Activated CD4-positive, CD25-positive, alpha-beta regulatory T cell treated with anti-CD3 and anti-CD28 coated beads, Interleukin-2, amount 50 U/mL, for 24 hours (primary cell): ENCODE measurements at places on chromosomes 2 and 18.
A peak's percentile ranks its signal among the peaks of the same experiment; 100 is the strongest.

GRCh38 chr18:36821681-36822080 is 7.1 kb downstream of the TPGS2 start:
- no peak for ATAC-seq

- ATAC-seq, result no peak
These were observed 239.9 kb downstream of the PAX3 start for GRCh38 chr2:222058819-222059445.

- peak; percentile 94 for ATAC-seq
These were observed 9.3 kb downstream of the GPN1 start for GRCh38 chr2:27638037-27638637.

DNA sequence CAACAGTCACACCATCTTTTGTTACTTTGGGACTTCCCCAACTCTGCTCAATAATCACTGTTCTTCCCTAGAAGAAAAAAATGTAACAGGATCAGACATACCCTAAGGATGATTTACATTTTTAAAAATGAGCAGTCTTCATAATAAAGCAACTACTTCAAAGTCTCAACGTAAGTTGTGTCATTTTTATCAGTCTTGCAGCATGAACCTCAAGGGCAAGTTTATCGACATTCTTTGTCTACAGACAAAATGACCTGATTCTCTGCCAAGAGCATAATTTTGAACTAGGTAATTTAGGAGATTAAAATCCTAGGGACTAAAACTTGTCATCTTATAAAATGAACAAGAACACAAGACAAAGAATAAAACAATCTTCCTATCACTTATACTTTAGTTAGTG is 2.3 kb downstream of the HSPD1 start:
- ATAC-seq, result no peak

GRCh38 chr2:150011161-150011730 is 423.7 kb upstream of the MMADHC start:
- no peak for ATAC-seq

DNA sequence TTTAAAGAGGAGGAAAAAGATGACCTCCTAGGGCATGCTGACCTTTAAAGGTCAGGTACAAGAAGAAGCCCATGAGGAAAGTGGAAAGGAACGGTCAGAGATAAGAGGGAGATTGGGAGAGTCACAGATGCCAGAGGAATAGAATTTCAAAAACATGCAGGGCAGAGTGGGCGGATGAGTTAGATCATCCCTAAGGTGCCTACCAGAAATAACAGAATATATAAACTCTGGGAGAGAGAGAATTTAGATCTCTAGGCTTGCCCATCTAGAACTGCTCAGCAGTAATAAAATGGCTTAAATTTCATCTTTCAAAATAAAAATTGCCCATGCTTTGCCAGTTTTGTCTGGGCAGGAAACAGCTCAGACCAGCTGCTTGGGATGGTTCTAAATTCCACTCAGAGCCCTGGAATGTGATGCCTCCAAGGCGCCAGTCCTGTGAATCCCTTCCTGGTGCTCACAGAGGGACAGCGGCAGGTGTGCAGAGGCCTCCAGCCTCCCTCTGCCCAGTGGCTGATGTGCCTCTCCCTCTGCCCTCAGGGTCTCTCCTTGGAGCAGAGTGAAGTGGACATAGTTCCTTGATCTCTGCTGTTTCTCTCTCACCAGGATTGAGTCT is 130.9 kb downstream of the ANTXR1 start:
- no peak for ATAC-seq

- ATAC-seq, result no peak
These were observed 12.0 kb upstream of the GCC2 start for GRCh38 chr2:108436976-108437375.
